ENCODE measurements at places on chromosomes 13 and 19. TPM values are rescaled to one million over a fixed set of nuclear protein-coding genes. Genes with fewer than 3 reads are reported as not detected.

GRCh38 chr19:46373491-46374359 is 26.8 kb downstream of the PPP5C start:
- H3K36me3 ChIP-seq, result peaks cover 61% of the 10 kb centered on the region
- DNase-seq, result peak; percentile 48
- no peaks in the 10 kb centered on the region for H3K27me3 ChIP-seq
- H3K4me1 ChIP-seq, result peaks cover 20% of the 10 kb centered on the region
- no peak overlapping the region for H3K27ac ChIP-seq
- H3K4me3 ChIP-seq, result no peak overlapping the region

GRCh38 chr13:83895994-83896580 is 13.8 kb upstream of the SLITRK1 start:
- H3K4me3 ChIP-seq, result no peak overlapping the region
- no peaks in the 10 kb centered on the region for H3K4me1 ChIP-seq
- no peaks in the 10 kb centered on the region for H3K36me3 ChIP-seq
- DNase-seq, result no peak

DNA sequence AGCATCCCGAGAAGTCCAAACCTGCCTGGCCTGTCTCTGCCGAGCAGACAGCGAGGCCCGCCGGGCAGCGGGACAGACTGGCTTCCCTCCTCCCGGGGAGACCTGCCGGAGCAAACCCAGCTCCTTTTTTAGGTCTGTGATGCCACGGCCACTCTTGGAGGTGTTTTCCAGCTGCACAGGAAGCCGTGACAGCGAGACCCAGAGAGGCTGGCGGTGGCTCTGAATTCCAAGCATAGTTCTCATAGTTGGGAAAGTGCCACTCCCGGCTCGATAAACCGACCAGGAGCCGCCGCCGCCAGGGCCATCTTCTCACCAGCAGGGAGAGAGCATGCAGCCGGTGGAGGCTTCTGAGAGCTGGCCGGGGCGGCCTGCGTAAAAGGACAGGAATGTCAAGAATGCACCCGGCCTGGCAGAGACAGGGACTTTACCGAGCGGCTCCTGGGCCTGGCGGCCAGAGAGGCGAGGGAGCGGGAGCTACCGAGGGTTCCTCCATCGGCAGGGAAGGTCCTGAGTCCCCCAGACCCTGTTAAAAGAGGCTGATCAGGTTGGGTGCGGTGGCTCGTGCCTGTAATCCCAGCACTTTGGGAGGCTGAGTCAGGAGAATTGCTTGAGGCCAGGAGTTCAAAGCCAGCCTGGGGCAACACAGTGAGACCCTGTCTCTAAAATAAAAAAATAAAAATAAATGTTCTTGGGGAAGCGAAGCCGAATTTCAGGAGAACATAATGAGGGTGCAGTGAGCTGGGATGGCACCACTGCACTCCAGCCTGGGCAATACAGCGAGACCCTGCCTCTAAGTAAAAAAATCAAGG is 64.9 kb downstream of the GADD45B start:
- no peaks in the 10 kb centered on the region for H3K27me3 ChIP-seq
- no peak for DNase-seq
- peak overlapping the region; percentile 76 for H3K27ac ChIP-seq
- H3K36me3 ChIP-seq, result peaks cover 6% of the 10 kb centered on the region
- H3K4me3 ChIP-seq, result no peak overlapping the region
- peaks cover 49% of the 10 kb centered on the region for H3K4me1 ChIP-seq

- no peaks in the 10 kb centered on the region for H3K27me3 ChIP-seq
- no peak for DNase-seq
- H3K4me3 ChIP-seq, result no peak overlapping the region
- H3K27ac ChIP-seq, result no peak overlapping the region
These were observed 8.8 kb downstream of the ZNF724 start for GRCh38 chr19:23241419-23241818.

DNA sequence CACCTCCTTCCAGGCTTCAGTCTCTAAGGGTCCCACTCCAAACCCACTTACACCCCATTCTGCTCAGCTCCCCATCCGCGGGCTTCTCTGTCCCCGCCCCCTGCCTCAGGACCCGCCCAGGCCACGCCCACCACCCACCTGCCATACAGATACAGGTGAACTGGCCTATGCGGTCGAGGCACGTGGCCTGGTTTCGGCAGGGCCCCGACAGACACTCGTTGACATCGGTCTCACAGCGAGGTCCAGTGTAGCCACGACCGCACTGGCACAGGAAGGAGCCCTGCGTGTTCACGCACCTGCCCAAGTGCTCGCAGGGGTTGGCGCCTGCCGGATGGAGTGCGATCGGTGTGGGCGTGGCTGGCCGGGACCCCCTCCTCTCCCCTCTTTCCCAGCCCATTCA is 11.9 kb downstream of the NOTCH3 start:
- H3K36me3 ChIP-seq, result peaks cover 76% of the 10 kb centered on the region
- DNase-seq, result no peak
- no peak overlapping the region for H3K27ac ChIP-seq
- H3K27me3 ChIP-seq, result no peaks in the 10 kb centered on the region
- H3K4me3 ChIP-seq, result no peak overlapping the region

DNA sequence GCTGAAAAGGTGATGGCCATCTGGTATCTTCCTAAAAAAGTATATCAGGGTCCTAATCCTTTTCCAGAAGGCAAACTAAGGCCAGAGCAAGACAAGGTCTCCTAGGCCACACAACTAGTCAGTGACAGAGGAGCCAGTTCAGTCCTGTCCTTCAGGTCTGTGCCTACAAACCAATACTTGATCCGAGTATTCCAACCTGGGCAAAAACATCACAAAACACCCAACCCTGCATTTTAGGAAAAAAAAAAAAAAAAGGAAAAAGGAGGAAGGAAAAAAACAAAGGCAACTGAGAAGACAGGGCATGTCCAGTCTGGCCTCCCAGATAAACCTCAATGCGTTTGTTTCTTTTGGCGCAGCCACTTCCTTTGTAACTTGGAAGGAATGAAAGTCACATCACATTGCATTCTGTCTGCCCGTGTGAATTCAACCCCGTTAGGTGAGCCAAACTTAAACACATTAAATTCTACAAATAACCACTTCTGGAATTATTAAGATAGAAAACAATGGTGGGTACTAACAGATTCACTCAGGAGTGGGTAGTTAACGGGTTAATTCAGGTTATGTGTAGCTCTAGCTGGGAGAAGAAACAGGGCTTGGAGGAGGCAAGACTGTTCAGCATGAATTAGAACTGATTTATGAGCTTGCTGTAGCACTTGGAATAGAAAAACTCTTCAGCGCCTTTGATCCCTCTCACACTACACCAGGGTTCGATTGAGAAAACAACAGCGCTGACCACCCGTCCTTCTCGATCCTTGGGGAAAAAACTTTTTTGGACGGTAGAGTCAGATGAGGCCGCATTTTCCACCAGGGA is 43.0 kb upstream of the HNRNPA1L2 start:
- peak overlapping the region; percentile 73 for H3K4me3 ChIP-seq
- H3K4me1 ChIP-seq, result peaks cover 6% of the 10 kb centered on the region
- no peaks in the 10 kb centered on the region for H3K36me3 ChIP-seq
- no peaks in the 10 kb centered on the region for H3K27me3 ChIP-seq
- peak overlapping the region; percentile 77 for H3K27ac ChIP-seq
- no peak for DNase-seq

DNA sequence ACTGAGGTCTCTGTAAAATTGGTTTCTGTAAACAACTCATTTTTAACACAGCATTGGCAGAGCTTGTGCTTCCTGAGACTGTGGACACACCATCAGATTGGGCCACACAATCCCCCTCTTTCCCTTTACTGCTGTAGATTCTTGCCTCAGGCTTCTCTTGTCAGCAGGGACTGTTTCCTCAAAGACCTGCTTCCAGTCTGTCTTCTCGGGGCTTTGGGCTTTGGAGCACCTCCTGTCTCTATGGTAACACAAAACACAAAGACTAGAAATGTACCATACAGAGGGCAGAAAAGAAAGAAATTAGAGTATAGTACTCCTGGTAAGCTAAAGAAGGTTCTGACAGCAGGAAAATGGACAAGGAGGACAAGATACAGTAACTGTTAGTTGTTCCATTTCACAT is 484.5 kb downstream of the DIAPH3 start:
- no peak overlapping the region for H3K4me3 ChIP-seq
- DNase-seq, result peak; percentile 65
- no peak overlapping the region for H3K27ac ChIP-seq

GRCh38 chr13:75225288-75226032 is 256.5 kb downstream of the TBC1D4 start:
- H3K27me3 ChIP-seq, result no peaks in the 10 kb centered on the region
- DNase-seq, result no peak
- H3K4me3 ChIP-seq, result no peak overlapping the region
- no peak overlapping the region for H3K27ac ChIP-seq

DNA sequence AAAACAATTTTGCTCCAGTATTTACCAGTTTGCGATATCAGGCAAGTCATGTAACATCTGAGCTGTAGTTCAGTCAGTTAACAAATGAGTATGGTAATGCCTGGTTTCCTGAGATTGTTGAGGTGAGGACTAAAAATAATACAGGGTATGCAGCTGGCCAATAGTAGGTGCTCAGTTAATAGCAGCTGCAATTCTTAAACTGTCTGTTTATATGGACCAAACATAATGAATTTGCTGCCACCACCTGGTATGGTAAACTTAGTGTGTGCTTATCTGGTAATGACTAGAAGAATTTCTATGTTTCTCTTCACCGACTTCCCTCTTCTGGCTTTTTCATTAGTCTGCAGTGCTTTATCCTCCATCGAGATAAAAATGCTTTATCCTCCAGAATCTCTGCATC is 9.1 kb downstream of the ZMYM2 start:
- H3K27me3 ChIP-seq, result no peaks in the 10 kb centered on the region
- no peak for DNase-seq
- H3K27ac ChIP-seq, result no peak overlapping the region
- peaks cover 18% of the 10 kb centered on the region for H3K36me3 ChIP-seq

GRCh38 chr13:33285420-33286124 is at the start of gene STARD13:
TSS of gene STARD13 (minus strand) at chr13:33285755. CDS start at chr13:33285638, 117 bp downstream.
- H3K27me3 ChIP-seq, result no peaks in the 10 kb centered on the region
- peak within 1 kb of the TSS; percentile 98 for H3K27ac ChIP-seq
- DNase-seq, result peak; percentile 96
- no peaks in the 10 kb centered on the region for H3K36me3 ChIP-seq
- peak within 1 kb of the TSS; percentile 94 for H3K4me3 ChIP-seq

DNA sequence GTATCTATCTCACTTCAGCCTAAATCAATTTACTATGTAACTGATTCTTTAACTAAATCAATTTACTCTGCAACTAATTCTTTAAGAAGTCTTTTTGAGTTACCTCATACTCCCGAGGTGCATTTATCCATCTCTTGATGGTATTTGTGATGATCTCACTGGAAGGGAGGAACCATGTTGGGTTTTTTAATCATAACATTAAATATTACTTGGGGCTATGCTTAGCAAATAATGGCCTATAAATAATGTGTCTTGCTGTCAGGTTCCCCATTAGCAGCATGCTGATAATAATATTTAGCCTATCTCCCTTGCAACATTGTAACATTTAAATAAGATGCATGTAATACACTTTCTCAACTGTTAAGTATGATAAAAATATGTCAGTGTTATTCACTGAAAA is 411.3 kb downstream of the SLITRK1 start:
- H3K4me3 ChIP-seq, result no peak overlapping the region
- no peaks in the 10 kb centered on the region for H3K27me3 ChIP-seq
- H3K27ac ChIP-seq, result no peak overlapping the region
- H3K4me1 ChIP-seq, result no peaks in the 10 kb centered on the region
- no peaks in the 10 kb centered on the region for H3K36me3 ChIP-seq

DNA sequence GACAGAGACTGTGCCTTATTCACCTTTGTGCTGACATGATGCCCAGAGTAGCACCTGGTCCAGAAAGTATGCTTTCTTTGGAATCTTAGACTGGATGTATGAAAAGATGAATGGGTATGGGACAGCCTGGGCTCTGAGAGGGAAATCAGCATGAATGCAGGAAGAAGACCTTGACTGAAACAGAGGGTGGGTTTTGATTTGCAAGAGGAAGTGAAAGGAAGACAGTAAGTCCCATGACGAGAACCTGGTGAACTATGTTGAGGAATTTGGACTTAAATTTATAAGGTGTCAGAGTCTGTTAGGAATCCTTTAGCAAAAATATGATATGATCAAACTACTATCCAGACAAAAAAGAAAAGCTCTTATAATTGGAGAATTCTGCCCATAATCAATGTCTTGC is 301.9 kb downstream of the SPRY2 start:
- H3K4me3 ChIP-seq, result no peak overlapping the region
- no peaks in the 10 kb centered on the region for H3K36me3 ChIP-seq
- H3K4me1 ChIP-seq, result no peaks in the 10 kb centered on the region
- no peak for DNase-seq

DNA sequence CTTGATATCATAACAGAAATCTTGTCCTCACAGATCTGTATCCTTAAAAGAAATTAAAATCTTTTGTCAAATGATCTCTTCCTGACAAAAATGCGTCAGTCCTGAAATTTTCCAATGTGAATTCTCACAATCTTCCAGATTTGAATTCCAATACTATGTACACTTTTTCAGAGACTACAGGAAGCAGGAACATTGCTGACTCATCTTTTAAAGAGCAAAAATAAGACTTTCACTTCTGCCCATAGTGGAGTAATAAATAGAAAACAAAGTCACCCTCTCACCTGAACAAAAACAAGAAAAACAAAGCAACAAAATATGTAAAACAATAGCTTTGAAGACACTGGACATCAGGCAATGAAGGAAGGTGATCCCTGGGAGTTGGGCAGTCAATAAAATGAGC is 167.0 kb upstream of the IPO5 start:
- DNase-seq, result no peak
- H3K4me3 ChIP-seq, result no peak overlapping the region
- H3K27ac ChIP-seq, result no peak overlapping the region
- no peaks in the 10 kb centered on the region for H3K4me1 ChIP-seq

GRCh38 chr19:38975861-38976271 is 324 bp upstream of the FBXO17 start:
- H3K4me3 ChIP-seq, result peak overlapping the region; percentile 19
- DNase-seq, result peak; percentile 35

DNA sequence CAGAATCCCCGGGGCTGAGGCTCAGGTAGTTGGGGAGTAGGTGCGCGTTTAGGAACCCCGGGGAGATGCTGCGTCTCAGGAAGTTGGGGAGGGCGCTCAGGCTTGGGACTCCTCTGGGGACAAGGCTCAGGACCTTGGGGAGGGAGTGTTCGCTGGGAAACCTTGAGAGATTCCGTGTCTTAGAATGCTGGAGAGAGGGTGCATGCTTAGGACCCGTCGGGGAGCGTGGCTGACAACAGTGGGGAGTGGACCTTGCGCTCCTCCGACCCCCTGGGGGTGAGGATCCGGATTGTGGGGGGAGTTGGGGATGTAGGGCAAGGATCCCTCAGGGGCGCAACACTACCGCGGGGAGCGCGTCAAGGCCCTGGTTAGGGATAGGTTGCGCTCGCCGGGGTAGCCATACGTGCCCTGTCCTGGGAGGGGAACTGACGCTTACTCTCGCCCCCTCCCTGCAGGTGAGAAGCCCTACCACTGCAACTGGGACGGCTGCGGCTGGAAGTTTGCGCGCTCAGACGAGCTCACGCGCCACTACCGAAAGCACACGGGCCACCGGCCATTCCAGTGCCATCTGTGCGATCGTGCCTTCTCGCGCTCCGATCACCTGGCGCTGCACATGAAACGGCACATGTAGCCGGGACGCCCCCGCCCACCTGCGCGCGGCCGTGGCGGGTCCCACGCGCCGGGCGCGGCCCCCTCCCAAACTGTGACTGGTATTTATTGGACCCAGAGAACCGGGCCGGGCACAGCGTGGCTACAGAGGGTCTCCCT is 2.0 kb downstream of the KLF2 start:
- peak overlapping the region; percentile 61 for H3K27ac ChIP-seq
- H3K4me3 ChIP-seq, result peak overlapping the region; percentile 54
- peaks cover 43% of the 10 kb centered on the region for H3K27me3 ChIP-seq

RNF6 gene
- 32.1 TPM for total RNA-seq

ZNF20 gene
- 9.6 TPM for total RNA-seq

APOE gene
- total RNA-seq, result 945 TPM

KLHL1 gene
- 21.0 TPM for total RNA-seq

IQCN gene
- total RNA-seq, result 0.59 TPM

CGB5 gene
- 1.4 TPM for total RNA-seq

SSC5D gene
- total RNA-seq, result 6.0 TPM

PRTN3 gene
- 37.1 TPM for total RNA-seq

CPAMD8 gene
- 22.3 TPM for total RNA-seq

TPTE2 gene
- total RNA-seq, result 0.28 TPM

FAAP24 gene
- total RNA-seq, result 2.3 TPM

SHISA2 gene
- 20.8 TPM for total RNA-seq

All from spinal cord (tissue), 10 donors.